ENCODE measurements at places on chromosomes 13 and 19.

DNA sequence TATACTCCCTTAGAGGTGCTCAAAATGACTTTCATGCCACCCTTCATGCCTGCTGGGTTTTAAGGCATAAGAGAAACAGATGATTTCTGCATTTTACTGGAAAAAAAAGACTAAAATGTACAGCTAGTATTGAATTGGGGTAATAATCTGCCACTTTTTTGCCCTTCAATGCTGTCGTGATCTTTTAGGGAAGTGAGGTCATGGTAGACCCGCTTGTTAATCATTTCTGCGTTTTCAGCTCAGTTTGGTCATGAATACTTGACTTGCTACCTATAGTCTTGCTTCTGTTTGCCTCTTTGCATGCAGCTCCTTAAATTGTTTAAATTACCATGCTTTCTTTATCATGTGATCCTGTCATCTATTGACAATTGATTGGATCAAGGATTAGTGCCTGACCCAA is 90.4 kb downstream of the PCCA start:
- no peak for DNase-seq

DNA sequence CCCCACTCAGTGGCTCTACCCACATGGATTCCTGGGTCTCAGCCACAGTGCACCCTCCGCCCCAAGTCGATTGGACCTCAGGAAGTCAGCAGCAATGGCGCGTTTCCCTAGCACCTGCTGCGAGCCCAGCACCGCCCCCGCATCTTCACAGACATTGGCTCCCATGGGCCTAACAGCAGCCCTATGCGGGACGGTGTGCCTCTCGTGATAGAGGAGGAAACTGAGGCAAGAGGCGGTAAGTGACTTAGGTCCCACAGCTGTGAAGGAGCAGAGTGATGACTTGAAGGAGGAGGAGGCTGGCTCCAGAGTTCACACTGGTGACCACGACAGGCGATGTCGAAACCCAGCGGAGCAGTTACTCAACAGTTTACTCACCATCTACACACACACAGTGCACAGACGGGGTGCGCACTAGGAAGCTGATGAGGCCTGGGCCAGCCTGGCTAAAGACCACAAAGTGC is 104.5 kb upstream of the SOX1 start:
- no peak for DNase-seq

DNA sequence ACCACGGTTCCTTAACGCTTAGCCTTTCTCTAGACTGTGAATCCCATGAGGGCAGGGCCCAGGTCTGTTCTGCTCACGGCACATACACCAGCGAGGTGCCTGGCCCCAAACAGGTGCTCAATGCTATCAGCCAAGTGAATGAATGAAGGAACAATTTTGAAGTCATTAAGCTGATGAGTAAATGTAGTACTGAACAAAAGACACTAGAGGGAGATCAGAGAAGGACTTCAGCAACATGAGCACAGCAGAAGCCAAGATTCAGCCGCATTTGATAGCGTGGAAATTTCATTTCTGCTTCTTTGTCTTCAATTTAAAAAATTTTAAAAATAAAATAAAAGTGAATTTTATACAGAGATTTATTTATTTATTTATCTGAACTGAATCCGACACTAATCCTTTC is 20.1 kb upstream of the MYO16 start:
- DNase-seq, result no peak

GRCh38 chr13:28753946-28754345 is 35.2 kb upstream of the SLC46A3 start:
- DNase-seq, result no peak

- DNase-seq, result no peak
These were observed 52.0 kb downstream of the GNG7 start for GRCh38 chr19:2650515-2650914.

DNA sequence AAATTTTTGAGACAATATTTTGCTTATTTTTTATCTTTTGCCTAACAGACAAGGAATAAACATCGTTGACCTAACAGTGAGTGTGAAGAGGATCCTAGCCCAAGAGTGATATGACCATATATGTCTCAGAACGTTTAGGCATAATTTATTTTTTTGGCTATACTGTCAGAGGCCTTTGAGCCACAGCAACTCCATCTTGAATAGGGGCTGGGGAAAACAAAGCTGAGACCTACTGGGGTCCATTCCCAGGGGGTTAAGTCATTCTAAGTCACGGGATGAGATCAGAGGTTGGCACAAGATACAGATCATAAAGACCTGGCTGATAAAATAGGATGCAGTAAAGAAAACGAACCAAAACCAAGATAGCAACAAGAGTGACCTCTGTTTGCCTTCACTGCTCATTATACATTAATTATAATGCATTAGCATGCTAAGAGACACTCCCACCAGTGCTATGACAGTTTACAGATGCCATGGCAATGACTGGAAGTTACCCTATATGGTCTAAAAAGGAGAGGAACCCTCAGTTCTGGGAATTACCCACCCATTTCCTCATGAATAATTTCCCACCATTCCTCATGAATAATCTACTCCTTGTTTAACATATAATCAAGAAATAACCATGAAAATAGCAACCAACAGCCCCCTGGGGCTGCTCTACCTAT is 510.9 kb upstream of the PCDH9 start:
- no peak for DNase-seq

DNA sequence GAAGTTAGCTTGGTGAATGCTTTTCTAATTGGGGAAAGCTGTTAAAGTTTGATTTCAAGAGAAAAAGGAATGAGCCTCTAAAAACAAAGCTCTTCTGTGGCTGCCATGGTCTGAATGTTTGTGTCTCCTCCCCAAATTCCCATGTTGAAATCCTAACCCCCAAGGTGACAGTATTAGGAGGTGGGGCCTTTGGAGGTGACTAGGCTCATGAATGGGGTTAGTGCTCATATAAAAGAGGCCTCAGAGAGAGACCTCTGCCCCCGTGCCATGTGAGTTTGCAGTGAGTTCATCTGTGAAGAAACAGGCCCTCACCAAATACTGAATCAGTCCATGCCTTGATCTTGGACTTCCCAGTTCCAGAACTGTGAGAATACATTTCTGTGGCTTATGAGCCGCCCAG is 56.5 kb downstream of the ARHGEF7 start:
- DNase-seq, result no peak

GRCh38 chr19:55927991-55928390 is 4.1 kb downstream of the NLRP13 start:
- DNase-seq, result no peak

DNA sequence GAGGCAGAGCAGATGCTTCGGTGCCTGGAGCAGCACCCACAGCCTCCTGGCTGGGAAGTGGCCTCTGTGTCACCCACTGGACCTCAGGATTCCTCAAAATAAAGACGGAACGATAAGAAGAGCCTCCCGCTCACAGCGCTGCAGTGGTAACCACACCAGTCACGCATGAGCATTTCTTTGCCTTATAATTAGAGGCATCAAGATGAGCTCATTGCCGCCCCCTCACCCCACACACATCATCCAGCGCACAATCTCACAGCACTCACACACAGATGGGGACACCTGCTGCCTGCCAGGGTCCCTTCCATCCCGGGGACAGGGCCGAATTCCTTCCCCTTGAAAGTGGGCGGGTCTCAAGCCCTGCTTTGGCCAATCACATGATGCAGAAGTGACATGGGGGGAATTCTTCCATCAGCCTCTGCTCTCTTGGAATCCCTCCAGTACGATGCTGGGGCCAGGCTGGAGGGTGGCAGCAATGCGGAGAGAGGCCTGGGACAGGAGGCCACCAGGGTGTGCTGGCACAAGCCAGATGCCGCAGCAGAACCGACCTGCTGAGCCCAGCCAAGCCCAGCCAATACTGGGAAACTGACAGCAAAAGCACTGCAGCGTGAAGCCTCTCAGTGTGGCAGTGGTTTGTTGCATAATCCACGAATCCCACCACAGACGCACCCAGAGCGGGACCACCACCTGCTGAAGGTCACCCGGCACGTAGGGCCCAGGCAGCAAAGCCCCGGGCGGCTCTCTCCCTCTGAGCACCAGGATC is 16.0 kb downstream of the PIP5K1C start:
- DNase-seq, result no peak

DNA sequence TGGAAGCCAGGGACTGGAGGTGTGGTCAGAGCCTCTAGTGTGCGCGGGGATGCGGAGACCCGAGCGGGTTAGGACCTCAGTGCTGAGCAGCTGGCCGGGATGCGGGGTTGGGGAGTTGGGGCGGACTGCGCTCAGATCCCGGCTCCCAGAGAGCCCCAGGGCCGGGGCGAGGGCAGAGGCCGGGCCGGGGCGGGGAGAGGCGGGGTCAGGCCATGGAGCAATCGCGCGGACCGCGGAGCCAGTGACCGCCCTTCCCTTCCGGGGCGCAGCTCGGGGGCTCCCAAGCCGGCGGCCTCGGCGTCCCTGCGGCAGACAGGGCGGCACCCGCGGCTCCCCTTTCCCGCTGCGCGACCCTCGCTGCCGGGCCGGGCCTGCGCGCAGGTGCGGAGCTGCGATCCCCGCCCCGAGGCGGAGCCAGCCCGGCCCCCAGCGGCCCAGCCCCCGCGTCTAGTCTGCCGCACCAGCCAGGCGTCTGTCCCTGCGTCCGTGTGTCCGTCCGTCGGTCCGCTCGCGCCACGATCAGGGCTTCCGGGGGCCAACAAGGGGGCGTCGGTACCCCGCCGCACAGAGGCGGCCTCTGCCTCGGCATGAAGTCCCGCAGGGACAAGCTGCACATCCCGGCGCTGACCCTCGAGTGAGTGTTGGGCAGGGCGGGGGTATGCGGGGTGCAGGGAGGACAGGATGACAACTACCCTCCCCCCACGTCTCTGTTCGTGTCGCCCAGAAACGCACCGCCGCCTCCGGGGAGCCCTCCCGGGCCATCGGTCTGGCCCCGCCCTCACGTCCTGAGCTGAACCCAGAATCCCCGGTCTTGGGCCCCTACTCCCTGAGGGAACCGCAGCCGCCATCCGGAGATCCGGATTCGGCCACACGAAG is 12.4 kb downstream of the MAST3 start:
- no peak for DNase-seq

- no peak for DNase-seq
These were observed 21.7 kb downstream of the ZNF613 start for GRCh38 chr19:51948975-51949374.

DNA sequence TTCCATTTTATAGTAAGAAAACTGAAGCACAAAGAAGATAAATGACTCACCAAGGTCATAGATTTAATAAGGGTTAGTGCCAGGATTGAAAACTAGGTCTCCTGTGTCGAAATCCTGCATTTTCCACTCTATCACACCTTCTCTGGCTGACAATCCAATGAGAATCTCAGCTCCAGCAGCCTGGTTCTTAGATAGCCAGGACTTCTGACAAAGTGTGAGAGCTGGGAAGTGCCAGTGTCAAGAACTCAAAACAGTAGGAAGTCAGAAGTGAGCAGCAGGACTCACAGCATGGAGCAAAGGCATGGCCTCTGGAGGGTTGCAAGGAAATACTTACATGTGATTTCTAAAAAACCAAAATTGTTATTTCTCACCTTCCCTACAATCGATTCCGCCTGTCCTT is 24.3 kb downstream of the KCTD12 start:
- DNase-seq, result no peak

DNA sequence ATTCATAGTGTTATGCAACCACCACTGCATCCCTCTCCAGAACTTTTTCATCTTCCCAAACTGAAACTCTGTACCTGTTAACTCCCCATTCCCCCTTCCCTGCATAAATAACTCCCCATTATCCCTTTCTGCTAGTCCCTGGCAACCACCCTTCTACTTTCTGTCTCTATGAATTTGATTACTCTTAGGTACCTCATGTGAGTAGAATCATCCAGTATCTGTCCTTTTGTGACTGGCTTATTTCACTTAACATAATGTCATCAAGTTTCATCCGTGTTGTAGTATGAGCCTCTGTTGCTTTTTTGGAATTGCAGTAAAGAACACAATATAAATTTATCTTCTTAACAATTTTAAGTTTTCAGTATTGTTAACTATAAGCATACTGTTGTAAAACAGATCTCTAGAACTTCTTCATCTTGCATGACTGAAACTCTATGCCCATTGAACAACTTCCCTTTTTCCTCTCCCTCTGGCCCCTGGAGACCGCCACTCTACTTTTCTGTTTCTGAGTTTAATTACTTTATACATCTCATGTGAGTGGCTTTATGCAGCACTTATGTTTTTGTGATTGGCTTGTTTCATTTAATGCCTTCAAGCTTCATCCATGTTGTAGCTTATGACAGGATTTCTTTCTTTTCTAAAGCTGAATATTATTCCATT is 87.3 kb upstream of the ABCC4 start:
- no peak for DNase-seq

- DNase-seq, result no peak
These were observed 712.0 kb upstream of the GPC6 start for GRCh38 chr13:92514420-92515125.

GRCh38 chr13:79898202-79898826 is 417.4 kb downstream of the NDFIP2 start:
- no peak for DNase-seq

- no peak for DNase-seq
These were observed 15.5 kb downstream of the TEX101 start for GRCh38 chr19:43430142-43430710.

Measured in neuronal stem cell (in vitro differentiated cells).